ENCODE measurements at places on chromosomes 12 and 14.

DNA sequence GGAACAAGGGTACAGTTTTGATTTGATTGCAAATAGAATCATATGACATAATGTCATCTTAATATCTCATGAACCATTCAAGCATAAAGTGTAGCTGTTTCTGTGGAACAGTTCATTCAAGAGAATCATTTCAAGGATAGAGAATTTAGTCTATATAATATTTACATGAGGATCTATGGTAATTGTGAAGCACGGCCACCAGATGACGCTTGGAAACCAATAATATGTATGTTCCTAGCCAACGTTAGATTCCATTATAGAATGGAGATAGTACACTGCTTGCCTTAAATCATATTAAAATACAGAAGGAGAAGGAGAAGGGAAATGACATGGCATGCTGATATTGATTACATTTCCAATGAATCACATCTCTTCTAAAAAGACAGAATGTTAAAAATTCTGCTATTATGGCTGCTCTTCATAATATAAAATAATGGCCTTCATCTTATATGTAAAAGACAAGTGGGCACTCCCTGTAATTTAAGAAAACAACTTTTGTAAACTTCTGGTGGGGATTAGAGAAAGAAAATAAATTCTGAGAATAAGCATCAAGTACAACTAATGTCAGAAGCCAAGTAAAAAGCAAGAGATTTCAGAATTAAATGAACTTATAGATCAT lies 351.0 kb downstream of the NAV3 start:
- peak; percentile 71 for DNase-seq

DNA sequence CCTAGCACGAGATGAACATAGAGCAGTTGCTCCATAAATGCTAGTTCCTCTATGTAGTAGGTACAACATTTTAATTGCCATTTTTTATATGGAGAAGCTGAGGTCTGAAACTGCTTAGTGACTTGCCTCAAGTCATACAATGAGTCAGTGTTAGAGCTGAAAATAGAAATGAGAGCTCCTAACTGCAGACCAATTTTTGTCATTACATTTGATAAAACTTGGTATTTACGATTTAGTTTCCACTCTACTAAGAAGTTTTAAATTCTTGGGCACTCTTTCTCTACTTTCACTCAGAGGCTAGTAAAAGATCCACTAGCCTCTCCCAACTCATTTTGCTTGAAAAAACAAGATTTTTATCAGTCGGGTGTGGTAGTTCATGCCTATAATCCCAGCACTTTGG lies 8.1 kb upstream of the TMED10 start:
- no peak for DNase-seq

- no peak for DNase-seq
Measured at GRCh38 chr14:89955022-89955744, 544 bp upstream of the TDP1 start.

DNA sequence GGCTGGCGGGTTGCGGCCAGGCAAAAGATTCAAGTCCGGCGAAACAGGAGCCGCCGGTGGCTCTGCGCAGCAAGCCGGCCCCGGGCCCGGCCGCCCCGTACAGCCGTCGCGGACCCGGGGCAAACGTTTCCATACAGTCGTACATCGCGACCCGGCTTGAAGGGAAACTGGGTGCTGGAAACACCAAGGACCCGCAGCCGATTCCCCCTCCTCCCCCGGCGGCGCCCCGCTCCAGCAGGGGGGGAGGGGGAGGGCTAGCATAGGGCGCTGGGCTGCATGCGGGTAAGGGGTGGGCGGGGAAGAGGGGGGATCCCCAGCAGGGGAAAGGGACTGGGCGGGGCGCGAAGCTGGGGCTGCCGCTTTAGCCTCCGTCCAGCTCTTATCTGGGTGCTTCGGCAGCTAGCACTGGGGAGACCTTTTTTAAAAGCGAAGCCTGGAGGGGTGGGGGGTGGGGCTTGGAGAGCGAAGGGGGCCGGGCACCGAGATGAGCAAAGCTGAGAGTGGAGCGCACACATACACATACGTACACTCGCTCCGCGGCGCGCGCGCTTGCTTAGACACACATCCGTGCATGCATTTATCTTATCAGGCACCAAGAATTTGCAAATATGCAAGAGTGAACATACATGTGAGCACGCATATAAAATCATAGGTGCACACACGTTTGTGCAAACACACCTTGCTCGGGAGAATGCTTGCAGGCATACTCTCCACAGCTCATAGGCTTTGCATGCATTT lies 11.9 kb downstream of the RARG start:
- DNase-seq = peak; percentile 46

DNA sequence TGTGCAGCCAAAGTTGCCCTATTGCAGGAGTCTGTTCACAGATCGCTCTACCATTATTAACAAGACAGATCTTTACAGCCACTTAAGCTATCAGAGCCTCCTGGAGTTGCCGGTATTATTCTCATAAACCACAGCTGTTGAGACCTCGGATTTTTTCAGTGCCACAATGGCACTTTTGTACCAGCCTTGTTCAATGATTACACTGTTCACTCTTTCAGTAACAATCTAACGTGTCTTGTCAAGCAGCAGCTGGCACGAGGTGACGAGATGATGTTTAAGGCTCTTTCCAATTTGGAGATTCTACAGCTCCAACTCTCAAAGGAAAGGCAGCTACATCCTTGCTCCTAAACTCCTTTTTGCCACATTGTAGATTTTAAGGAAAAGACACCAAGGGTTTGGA lies 30.7 kb downstream of the LRIG3 start:
- no peak for DNase-seq

GRCh38 chr14:81465507-81466228 lies 65.5 kb upstream of the STON2 start:
- no peak for DNase-seq

DNA sequence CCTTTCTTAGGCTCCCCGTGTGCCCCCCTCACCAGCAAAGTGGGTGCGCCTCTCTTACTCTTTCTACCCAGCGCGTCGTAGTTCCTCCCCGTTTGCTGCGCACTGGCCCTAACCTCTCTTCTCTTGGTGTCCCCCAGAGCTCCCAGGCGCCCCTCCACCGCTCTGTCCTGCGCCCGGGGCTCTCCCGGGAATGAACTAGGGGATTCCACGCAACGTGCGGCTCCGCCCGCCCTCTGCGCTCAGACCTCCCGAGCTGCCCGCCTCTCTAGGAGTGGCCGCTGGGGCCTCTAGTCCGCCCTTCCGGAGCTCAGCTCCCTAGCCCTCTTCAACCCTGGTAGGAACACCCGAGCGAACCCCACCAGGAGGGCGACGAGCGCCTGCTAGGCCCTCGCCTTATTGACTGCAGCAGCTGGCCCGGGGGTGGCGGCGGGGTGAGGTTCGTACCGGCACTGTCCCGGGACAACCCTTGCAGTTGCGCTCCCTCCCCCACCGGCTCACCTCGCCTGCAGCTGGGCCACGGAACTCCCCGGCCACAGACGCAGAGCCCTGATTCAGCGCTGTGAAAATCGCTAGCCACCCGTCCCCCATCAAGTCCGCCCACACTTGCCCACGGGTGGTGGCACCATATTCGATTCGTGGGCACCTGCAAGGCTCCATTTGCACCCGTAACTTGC lies 1.3 kb downstream of the TMEM233 start:
- DNase-seq = no peak

GRCh38 chr12:4665236-4665635 lies 16.3 kb downstream of the NDUFA9 start:
- DNase-seq = no peak
